BJ (cell line): ENCODE measurements at places on chromosomes 16 and 17. TPM values are rescaled to one million over a fixed set of nuclear protein-coding genes. Genes with fewer than 3 reads are reported as not detected.

GRCh38 chr17:1012823-1013728, 16.1 kb downstream of the TIMM22 start:
- DNase-seq: no peak

DNA sequence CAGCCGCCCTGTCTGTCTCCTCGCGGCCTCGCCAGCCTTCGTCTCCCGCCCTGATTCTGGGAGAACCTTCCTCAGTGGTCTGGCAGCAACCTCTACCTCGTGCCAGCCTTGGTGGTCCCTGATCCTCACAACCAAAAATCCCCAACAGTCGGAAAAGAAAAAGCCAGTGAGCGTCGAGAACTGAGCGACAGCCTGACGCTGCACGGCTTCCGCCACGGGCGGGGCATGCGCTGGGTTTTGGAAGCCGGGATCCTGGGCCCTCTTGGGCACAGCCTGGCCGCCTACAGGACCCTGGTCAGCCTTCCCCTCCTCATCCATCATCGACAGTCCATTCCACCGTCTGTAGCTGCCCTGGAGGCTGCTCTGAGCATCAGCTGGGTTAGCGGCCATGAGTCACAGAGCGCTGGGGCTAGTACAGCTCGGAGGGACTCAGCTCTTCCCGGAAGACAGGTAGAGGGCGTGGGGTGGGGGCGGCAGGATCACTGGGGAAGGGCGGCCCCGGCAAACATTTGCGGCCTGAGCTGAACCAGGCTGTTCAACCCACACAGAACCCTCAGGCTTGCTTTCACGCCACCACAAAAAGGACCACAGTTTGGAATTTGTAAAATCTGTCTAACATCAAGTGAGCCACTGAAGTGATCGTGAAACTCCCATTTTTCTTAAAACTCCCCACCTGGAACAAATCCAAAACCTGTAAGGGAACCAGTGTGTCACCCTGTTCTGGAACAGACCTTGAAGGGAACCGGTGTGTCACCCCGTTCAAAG, 55.4 kb upstream of the DOC2B start:
- DNase-seq: no peak

DNA sequence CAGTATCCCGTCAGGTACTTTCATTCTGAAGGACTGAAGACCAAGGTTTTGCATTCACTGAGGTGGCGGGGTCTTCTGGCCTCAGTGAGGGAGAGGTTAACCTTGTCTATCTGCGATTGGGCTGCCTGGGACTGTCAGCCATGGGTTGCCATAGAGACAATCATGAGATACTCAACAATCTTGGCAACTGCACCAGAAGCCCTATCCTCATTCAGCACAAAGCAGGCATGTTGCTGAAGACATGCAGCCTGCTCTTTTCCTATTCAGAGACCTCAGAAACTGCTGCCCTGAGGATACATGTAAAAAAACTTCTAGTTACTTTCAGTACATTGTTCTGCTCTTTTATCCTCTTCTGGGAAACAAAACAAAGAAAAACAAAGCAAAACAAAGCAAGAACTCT, 146.3 kb upstream of the PIRT start:
- DNase-seq: no peak

ARHGAP44 gene
- polyA plus RNA-seq: 0.40 and 0.43 TPM in 2 replicates

GJC1 gene
- 26.5 and 32.2 TPM in 2 replicates for polyA plus RNA-seq

CNGB1 gene
- not detected in 2 replicates for polyA plus RNA-seq
